T1000 (cell line): ENCODE measurements at places on chromosomes 3 and 15.

DNA sequence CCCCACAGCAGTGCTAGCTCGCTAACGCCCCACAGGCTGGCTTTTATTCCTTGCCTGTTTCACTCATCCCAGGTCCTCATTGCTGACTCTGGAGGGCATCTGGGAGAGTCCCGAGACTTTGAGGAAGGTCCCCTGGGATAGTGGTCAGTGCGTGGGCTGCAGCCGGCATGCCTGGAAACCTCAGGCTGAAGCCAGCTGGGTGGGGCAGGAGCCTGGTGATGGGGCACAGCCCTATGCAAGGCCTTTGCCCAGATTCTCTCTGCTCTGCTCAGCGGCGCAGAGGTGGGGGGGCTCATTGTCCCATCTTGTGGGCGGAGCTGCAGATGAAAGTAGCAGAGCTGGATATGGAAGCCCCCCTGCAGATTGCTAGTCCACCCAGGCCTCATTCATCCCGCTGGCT is 55.7 kb upstream of the SMAD6 start:
- DNase-seq: no peak

GRCh38 chr15:74787251-74788041 is 5.6 kb downstream of the CSK start:
- no peak for DNase-seq

- no peak for DNase-seq
Measured at GRCh38 chr15:77029166-77030047, 34.5 kb downstream of the PSTPIP1 start.

DNA sequence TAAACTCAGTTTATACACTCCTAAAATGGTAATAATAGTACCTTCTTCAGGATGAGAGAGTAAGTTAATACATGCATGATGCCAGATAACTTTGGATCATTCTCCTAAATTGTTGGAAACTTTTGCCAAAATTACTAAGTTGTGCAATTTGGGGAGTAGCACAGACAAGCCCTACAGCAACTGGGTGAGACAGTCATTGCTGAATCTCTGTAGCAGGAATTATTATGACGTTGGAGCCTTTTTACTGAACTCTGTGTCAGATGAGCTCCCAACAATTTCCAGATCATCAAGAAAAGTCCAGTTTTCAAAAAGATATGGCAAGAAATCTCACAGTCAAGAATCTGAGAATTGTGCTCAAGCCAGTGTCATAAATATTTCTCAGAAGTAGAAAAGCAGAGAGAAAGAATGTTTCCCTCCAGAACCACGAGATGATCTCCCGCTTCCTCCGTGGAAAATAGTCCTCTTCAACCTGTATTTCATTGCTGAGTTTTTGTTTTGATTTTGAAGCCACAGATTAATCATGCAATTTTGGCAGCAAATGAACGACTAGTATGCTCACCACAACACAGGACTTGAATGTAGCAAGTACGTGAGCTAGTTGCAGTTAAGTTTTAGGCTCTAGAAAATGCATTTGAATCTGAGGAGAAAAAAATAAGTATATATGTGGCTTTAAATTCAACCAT is 485.4 kb downstream of the CNTN6 start:
- no peak for DNase-seq

DNA sequence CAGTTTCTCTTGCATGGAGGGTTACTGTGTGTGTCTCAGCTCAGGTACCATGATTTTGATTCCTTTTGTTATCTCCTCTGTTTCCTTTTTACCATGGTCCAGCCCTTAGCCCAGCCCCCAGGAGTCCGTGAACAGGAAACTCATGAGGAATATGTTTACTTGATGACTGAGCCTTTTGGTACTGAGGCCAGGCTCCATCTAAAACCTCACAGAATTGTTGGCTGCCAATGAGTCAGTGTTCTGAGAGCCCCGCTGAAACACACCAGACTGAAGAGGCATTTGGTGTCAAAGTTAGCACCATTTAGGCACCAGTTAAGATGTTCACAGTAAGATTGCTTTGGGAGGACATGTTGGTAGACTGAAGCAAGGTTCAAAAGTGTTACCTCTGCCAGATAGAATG is 80.9 kb downstream of the DGKG start:
- no peak for DNase-seq
